ENCODE measurements at places on chromosomes 3 and 15.

GRCh38 chr15:41779662-41780157, 5.4 kb downstream of the MAPKBP1 start:
- DNase-seq: no peak

DNA sequence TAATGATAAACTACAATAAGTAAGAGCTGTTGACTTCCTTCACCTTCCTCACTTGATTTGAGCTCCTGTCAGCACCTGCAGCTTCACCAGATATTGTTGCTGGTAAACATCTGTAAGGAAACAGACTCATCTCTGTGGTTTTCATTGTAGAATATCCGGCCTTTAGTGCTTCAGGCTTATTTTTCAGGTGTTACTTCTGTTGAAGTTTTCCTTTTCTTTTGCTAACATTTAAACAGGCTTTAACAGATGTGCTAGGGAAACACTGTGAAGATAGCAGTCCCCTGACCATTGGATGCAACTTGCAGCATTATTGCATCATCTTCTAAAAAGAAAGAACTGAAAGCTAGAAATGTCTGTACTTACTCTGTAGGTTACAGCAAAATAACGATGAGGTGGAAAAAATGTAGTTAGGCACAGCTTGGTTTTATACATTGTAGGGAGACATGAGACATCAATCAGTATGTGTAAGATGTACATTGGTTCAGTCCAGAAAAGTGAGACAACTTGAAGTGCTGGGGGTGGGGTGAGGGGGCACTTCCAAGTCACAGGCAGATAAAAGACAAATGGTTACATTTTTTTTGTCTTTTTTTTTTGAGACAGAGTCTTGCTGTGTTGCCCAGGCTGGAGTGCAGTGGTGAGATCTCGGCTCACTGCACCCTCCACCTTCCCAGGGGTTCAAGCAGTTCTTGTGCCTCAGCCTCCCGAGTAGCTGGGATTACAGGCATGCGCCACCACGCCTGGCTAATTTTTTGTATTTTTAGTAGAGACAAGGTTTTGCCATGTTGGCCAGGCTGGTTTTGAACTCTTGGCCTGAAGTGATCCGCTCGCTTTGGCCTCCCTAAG, 10.2 kb downstream of the EDEM1 start:
- no peak for DNase-seq

DNA sequence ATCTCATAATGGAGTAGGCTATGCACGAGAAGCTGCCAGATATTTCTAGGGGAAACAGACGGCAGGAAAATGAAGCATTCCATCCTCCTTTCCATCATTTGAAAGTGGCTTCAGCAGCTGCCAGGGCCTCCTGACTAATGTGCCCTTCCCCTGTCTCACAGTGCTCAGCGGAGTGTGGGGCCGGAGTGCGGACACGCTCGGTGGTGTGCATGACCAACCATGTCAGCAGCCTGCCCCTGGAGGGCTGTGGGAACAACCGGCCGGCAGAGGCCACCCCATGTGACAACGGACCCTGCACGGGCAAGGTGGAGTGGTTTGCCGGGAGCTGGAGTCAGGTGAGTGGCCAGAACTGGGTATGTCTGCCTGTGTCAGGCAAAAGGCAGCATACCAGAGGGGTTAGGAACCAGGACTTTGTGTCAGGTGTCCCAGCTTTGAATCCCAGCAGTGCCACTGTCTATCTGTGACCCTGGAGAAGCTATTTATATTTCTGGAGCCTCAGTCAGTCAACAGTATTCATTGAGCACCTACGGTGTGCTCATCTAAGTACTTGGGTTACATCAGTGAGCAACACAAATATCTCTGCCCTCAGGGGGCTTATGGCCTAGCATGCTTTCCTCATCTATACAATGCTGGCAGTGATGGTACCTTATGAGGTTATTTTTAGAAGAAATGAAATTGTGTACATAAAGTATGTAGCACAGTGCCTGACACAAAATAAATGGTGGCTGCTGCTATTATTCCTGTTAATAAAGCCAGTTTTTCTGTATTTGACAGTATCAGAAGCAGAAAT, 52.4 kb upstream of the NR2E3 start:
- no peak for DNase-seq

GRCh38 chr3:47711596-47711995, 70.1 kb downstream of the SMARCC1 start:
- no peak for DNase-seq

GRCh38 chr15:38084289-38084688, 149.8 kb downstream of the TMCO5A start:
- DNase-seq: no peak

DNA sequence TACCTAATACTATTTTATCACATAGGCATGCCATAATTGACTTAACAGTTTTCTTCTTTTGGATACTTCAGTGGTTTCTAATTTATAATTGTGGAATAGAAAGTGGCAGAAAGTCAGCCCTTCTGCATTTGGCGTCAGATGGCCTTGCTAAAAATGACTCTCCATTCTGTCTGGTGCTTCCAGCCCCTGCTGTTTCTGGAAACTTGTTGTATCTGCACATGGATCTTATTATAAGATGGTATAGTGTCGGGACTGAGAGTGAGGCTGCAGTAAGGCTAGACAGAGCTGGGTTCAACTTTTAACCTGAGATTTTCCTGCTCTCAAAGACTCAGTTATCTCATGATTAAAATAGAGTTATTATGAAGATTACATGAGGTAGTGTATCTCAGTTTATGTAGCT, 74.8 kb upstream of the WDR72 start:
- DNase-seq: no peak

DNA sequence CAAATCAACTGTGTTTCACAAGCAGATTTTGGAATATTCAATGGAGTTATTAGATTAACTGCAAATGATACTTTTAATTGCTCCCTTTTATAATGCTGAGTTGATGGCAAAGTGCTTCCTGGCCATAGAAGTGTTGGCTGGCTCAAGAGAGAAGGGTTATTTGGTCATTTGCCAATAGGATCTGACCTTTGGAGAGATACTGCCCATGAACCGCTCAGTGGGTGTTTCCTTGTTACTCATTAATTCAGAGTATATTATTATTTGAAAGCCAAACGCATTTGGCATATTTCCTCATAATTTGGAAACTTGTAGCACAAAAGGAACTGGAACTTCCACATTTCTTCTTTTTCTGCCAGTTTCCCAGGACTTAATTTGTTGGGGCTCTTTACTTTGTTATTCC, 234.7 kb downstream of the CDIN1 start:
- no peak for DNase-seq

- no peak for DNase-seq
Measured at GRCh38 chr3:95277613-95278012, 1214.8 kb downstream of the NSUN3 start.

- DNase-seq: no peak
Measured at GRCh38 chr15:98774756-98775497, 126.6 kb downstream of the IGF1R start.

- DNase-seq: no peak
Measured at GRCh38 chr3:52783211-52783555, 5.8 kb downstream of the ITIH1 start.

DNA sequence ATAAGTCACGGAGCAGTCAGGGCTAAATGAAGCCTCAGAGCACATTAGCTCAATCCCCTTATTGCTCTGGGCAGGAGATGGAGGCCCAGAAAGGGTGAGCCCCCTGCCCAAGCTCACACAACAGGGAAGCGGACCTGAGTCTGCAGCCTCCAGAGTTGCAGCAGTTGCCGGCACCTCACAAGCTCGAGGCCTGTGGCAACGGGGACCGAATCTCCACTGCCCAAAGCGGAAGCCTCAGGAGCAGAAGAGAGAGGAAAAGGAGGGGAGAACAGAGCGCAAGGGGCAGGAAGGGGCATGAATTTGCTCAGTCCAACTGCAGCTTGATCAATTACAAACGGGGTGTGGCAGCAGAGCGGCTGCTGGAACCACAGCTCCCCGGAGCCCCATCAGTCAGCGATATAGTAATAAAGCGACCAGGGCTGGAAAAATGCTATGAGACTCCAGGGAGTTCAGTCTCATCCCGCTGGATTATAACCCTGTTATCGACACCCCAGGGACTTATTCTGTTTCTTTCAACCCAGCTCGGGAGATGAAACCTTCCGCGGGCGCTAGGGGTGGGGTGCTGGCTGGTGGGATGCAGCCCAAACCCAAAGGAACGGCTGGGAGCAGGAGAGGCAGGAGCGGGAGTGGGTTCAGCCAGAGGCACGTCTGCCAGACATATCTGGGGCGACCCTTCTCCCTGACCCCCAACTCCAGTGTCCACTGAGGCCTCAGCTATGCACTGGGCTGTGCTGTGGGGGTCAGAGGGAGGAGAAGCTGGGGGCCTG, 219.7 kb upstream of the LINGO1 start:
- no peak for DNase-seq

GRCh38 chr15:98405013-98405412, 243.3 kb upstream of the IGF1R start:
- no peak for DNase-seq

DNA sequence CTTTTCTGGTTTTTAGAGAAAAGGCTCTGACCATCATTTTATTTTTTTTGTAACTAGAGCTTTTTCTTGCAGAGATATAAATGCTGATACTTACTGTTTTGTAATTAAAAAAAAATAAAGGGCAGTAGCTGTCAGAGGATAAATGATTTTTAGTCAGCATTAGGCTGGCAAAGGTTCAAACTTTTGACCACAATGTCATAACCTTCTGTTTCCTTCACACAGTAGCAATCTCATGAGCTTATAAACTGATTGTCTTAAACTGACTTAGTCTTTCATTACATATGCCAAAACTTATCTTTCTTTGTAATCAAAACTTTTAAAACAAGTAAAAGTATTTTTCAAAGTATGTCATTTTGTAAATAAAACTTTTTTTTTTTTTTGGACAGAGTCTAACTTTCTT, 841.9 kb downstream of the OTOL1 start:
- DNase-seq: no peak

- DNase-seq: no peak
Measured at GRCh38 chr15:95292785-95293450, 1037.6 kb upstream of the NR2F2 start.

- DNase-seq: no peak
Measured at GRCh38 chr3:171982828-171983227, 56.5 kb upstream of the FNDC3B start.

DNA sequence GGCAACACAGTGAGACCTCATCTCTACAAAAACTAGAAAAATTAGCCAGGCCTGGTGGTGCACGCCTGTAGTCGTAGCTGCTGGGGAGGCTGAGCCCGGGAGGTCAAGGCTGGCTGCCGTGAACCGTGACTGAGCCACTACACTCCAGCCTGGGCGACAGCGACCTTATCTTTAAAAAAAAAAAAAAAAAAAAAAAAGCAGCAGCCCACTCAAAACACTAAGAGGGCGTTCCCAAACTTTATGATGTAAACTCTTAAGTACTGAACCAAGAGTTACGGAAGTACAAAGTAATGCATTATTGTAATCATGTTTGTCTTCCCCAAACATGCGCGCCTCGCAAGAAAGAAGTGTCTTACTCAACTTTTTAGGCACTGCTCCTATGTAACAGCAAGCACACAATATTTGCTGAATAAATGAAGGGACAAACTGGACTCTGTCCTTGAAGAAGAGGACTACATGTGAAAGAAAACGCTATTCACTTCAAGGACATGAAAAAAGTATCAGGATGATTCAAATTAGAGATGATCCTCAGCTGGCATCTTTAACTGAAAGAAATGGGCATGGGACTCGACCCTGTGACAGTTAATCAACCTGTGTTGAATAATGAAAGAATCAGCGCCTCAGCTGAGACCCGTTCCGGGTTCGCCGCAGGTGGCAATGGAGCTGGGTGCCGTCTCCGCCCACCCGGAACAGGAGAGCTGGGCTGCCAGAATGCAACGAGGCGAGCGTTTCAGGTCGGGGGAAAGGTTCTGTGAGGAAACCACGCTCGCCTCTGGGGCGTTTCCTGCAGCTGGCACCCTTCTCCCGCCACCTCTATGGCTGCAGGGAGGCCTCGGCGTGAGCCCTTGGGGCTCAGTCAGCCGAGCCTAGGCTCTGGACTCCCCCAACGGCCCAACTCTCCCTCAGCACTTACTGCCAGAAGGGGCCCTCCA, 718 bp downstream of the SPG11 start:
- peak; percentile 57 for DNase-seq

- DNase-seq: no peak
Measured at GRCh38 chr15:90082140-90082715, 20.0 kb downstream of the IDH2 start.

GRCh38 chr3:119819806-119820205, 37.9 kb downstream of the NR1I2 start:
- no peak for DNase-seq

DNA sequence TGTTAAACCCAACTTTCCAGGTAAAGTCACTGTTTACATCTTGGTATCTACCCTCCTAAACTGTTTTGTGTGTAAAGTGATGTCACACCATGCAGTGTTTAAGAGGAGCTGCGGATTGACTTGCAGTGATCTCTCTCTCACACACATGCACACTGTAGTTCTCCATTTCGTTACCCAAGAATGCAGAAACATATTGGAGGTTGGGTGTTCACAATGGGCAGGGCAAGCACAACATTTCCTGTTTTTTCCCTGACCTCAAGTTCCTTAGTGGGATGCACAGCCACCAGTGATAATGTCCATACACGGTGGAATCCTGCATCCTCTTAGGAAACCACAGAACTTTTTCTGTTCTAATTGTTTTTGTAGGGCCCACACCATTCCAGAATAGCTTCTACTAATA, 85.3 kb upstream of the CFAP20DC start:
- no peak for DNase-seq

DNA sequence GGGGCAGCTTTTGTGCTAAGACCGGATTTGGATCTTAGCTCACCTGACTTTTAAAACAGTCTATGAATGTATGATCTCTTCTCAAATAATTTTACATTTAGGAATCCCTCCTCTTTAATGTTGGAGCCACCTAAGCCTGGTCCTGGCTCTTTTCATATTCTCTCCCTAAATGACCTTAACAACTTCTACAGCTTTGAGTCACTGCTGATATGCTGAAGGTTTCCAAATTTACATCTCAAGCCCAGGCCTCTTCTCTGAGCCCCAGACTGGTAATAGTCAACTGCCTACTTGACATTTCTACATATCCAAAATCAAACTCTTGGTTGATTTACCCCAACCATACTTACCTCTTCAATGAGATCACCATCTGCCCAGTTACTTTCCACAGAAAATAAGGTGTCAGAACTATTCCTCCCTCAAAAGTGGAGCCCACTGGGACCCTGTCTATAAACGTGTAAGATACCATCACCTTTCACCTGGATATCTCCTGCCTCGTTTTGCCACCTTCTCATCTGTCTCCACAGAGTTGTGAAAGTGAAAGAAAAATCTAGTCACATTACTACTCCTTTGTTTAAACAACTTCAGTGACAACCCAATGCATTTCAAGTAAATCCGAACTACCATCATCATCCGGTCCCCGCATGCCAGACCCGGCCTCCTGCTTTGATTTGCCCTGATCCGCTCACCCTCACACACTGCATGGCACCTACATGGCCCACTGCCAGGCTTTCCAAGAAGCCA, 48.8 kb downstream of the UBP1 start:
- no peak for DNase-seq

DNA sequence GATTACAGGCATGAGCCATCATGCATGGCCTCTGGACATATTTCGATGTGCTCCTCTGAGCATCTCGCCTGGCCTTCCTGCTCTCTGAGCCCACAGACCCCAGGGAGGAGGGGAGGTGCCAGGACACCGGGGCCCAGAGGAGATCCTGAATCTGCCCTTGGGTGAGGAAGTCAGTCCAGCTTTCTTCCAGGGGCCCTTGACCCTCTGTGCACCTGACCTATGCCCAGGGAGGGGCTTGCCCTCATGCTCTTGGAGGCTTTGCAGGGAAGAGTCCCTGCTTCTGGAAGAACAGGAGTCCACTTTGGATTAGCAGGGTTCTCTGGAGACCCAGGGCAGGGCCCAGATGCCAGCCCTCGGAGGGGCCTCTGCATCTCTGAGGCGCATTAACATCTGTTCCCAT, 1.4 kb downstream of the ACSBG1 start:
- DNase-seq: no peak

- DNase-seq: no peak
Measured at GRCh38 chr15:45424429-45424828, 46.1 kb upstream of the GATM start.

- DNase-seq: no peak
Measured at GRCh38 chr3:50353245-50354004, 2.8 kb downstream of the CYB561D2 start.
